IPS DF 19.7 (cell line): ENCODE measurements at places on chromosomes 13 and 19.

DNA sequence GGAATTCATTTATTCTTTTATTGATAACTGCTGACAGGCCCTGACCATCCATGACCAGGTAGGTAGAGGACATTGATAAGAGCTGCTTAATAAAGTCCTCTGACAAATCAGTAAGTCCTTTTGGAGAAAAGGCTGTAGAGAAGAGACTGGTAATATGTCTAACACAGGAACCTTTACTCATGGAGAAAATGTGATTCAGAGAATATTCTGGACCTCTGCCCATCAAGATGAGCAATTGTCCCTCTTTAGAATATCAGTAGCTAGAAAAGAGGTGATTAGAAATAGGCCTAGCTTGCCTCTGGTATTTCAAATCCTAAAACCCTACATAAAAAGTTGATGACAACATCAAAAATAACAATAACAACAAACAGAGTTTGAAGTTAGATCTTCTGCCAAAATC is 642.3 kb downstream of the TBC1D4 start:
- DNase-seq: no peak

- no peak for DNase-seq
Measured at GRCh38 chr13:40056898-40057619, 401.6 kb downstream of the COG6 start.

GRCh38 chr13:29909081-29909730 is 58.8 kb upstream of the UBL3 start:
- DNase-seq: no peak

GRCh38 chr19:18416778-18417249 is 2.4 kb upstream of the SSBP4 start:
- DNase-seq: no peak
